ENCODE measurements at places on chromosomes 5 and 9.
A peak's percentile ranks its signal among the peaks of the same experiment; 100 is the strongest.

DNA sequence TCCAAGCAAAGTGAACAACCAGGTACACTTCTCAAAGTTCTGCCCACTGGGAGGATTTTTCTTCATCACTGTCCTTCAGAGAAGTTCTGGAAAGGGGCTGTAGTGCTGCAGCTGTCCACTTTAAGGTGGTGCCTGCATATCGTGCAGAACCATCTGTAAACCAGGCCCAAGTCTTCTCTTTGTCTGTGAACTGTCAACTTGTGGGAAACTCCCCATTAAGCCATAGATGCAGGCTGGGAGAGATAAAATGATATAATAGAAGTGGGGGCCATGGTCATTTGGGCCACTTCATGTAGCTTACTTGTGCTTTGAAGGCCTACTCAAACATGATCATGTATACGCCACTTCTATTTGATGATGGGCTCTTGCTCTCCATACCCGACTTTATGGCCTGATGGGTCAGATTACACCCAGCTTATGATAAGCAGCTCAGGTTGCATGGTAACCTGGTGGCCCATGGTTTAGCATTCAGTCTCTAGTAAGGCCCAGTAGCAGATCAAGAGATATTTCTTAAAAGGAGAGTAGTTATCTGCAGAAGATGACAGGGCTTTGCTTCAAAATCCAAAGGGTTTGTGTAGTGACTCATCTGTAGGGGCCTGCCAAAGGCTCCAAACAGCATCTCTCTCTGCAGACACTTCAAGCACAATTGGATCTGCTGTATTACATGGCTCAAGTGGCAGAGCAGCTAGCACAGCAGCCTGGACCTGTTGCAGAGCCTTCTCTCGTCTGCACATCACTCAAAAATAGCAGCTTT, 15.7 kb upstream of the BTF3 start:
- no peak for DNase-seq

- DNase-seq, result no peak
These were observed 4.9 kb downstream of the EXOSC2 start for GRCh38 chr9:130698514-130698913.

- DNase-seq, result no peak
These were observed 110.7 kb downstream of the CFAP95 start for GRCh38 chr9:69931340-69931739.

DNA sequence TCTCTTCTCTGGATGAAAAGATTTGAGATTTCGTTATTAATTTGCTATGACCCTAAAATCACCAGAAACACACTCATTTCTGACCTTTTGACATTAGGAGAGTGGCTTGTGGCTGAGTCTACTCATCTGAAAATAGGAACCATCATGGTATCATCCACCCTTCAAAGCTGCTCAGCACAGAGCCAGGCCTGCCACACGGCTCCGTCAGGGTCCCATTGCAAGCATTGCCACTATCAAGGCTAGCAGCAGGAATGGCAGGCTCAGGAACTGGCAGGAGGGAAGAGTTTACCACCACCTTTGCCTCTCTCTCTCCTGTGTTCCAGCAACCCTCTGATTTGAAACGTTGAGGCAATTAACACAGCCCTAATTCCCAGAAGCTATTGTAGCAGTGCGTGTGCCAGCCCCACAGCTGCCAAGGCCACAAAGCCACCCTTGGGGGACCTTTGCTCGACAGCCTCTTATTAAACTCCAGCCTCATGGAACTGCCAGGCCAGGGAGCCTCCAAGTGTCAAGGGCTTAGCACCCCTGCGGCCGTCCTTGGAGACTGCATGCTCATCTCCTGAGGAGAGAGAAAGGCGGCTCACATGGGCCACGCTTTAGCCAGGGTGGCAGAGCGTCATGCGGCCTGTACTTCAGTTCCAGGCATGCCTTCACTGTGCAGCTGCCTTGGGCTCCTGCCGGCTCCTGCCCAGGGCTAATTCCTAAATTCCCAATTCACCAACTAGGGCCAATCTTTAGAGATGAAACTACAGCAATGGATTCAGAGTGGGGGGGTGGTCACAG, 145.9 kb downstream of the ROR2 start:
- no peak for DNase-seq

DNA sequence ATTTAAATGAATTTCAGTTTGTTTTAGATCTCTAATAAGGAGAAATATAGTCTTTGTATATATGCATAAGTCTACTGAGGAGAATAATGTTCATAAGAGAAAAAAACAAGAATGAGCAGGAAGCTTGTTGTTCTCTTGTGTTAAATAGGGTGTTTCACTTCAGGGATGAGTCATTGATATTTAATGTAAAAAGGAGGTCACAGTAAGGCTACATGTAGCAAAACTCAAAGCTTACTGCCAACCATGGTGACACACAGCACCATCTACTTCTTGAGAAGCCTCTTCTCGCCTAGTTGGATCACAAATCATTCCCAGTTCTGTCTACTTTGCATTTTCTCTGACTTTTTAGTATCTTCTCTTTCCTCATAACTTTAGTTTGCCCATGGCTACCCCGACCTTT, 1466.0 kb upstream of the C9orf72 start:
- no peak for DNase-seq

DNA sequence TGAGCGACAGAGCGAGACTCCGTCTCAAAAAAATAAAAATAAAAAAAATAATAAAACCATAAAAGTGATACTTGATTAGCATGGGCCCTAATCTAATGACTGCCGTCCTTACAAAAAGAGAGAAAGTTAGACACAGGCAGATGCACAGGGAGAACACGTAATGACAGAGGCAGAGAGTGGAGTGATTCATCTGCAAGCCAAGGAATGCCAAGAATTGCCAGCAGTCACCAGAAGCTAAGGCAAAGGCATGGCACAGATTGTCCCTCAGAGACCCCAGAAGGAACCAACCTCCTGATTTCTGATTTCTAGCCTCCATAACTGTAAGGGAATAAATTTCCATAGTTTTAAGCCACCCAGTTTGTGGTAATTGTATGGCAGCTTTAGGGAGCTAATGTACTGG, 79.6 kb upstream of the FREM1 start:
- no peak for DNase-seq

- DNase-seq, result no peak
These were observed 191.0 kb downstream of the ESM1 start for GRCh38 chr5:54794135-54794975.

DNA sequence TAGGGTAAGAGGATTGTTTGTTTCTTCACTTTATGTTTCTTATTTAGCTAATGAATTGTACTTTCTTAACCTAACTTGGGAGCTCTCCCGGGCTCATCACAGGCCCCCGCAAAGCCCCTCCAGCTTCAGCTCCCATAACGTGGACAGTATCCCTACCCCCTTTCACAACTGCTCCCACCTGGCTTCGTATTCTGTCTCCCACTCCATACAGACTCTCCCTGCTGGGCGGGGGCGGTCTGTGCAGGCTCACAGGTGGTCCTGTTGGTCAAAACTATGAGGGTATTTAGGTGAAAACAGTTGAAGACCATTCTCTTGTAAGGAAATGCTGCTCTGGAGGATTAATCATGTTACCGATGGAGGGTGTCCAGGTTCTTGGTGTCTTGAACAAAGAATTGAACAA, 805.3 kb downstream of the SEMA5A start:
- DNase-seq, result no peak

GRCh38 chr9:93173365-93174051, 10.4 kb upstream of the WNK2 start:
- no peak for DNase-seq

DNA sequence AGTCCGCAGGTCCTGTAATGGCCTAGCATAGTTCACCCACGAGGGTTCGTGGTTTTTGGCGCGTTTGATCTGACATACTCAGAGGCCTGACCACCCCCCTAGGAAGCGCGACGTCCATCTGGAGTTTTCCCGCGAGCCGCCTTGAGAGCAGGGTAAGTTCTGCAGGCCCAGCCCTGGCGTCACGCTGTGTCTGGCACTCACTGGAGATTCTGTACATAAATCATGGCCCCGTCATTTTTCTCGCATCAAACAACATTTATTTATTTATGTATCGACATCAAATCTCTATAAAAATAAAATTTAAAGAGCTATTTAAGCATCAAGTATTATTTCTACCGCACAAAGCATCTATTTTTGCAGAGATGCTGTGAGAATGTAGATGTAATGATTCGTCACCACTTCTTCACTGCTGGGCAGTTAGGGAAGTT, 437 bp upstream of the TRIM41 start:
- no peak for DNase-seq

DNA sequence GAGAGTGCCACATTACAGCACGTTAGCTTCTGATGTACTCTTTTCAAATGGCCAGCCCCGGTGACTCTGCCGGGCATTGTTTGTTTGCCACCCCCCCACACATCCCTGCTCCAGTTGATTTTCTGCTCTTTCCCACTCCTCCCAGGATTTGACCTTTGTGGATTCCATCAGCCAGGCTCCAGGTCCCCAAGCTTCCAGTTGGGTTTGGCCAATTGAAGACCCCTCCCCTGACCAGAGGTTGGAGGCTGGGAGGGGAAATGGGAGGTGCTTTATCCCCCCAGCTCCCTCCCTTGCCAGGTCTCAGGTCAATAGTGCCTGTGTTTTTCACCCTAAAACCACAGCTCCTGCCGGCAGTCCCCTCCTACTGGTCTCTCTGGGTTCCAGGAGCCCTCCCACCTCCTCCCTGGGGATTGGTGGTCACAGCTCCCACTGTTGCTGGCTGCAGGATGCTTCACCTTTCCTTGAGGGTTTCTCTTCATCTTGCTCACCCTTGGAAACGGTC, 34.9 kb downstream of the IRF1 start:
- no peak for DNase-seq

- DNase-seq, result no peak
These were observed 4.0 kb downstream of the PHF19 start for GRCh38 chr9:120872791-120873502.

DNA sequence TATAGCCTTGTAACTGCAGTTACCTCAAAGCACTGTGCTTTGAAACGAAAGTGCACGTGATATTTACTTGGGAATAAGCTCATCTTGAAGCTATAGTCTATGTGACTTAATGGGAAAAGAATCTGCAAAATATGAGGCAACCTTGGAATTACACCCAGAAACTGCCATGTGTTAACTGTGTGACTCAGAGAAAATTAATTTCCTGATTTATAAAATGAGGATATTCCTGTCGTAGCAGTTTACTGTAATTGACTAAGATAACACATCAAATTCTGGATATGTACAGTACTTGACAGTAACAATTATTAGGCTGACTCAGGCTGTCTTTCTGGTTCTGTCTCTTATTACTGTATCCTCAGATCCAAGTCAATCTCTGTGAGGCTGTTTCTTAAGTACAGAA, 1079.9 kb upstream of the ACO1 start:
- no peak for DNase-seq

GRCh38 chr9:7045361-7045760, 287.6 kb downstream of the KDM4C start:
- DNase-seq, result no peak

- no peak for DNase-seq
These were observed 284.4 kb upstream of the RGMB start for GRCh38 chr5:98489021-98489420.

- no peak for DNase-seq
These were observed 51.2 kb upstream of the ADRA1B start for GRCh38 chr5:159864885-159865691.

DNA sequence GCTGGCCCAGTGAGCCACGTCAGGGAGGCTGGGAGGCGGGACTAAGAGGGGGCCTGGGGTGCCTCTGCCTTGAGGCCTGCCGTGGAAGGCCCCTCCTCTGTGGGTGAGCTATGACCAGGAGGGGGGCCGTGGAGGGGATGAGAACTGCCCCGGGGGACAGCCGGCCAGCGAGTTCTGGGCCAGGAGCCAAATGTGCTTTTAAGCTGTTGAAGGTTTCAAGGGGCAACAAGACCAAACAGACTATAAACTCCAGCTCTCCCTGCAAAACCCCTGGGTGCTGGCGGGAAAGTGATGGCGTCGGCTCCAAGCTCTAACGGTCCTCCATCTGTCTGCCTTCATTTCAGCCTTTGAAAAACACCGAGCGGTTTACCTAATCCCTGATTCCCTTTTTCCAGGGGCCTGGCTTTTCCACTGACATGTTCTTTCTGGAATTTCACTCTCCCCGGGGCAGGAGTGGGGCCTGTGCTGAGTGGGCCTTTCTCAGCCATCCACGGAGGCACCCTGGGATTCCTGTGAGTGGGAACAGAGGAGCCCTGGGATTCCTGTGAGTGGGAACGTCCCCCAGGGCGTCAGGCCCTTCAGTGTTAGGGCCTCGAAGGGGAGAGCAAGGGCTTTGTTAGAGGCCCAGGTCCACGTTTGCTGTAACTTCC, 65.6 kb downstream of the COL5A1 start:
- peak; percentile 89 for DNase-seq

- no peak for DNase-seq
These were observed 1300.5 kb upstream of the DMAC1 start for GRCh38 chr9:9100070-9100469.

DNA sequence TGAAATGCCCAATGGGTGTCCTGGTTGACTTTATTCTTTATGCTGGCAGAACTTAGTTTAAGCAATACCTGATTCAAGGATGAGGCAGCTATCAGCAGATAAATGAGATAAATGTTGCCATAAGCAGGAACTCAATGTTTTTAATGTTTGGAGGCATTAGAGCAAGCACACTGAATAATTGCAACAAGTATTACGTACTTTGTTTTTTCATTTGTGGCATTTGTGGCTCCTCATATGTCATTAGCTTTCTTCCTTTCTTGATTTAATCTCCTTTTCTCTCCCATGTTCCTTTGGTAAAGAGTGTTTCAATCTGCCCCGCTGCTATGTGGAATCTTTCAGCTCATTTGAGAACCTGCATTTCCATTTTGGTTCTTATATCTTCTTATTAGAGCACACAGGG, 6.4 kb upstream of the NR3C1 start:
- no peak for DNase-seq

DNA sequence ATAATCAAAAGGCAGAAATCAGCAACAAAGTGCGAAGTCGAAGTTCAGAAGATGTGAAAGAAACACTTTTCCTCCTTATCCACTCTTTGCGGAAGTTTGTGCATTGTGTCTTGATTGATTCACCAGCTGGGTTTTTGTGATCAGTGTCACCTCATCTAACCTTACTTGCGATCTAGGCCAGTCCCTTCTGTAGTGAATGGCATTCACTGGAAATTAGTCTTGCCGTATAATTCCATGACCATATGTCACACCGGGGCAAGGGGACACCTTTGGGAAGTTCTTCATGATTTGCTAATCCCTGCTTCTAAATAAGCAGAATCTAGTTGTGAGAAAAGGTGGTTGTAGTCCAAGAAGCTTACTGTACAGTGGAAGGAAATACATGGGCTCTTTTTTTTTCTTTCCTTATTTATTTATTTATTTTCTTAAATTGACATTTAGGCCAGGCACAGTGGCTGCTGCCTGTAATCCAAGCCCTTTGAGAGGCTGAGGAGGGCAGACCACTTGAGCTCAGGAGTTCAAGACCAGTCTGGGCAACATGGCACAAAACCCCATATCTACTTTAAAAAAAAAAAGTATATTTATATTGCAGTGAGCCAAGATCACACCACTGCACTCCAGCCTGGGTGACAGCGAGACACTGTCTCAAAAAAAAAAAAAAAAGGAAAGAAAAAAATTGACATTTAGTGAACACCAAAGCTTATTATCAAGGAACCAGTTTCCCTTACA, 7.8 kb downstream of the RAI14 start:
- no peak for DNase-seq

All from right forelimb (tissue), 1 donor.